ENCODE measurements at places on chromosomes 7 and 10.

GRCh38 chr10:5508786-5509185 lies 9.4 kb upstream of the CALML5 start:
- no peak for DNase-seq

- DNase-seq = no peak
Observed at GRCh38 chr7:95694334-95694733, 78.0 kb upstream of the DYNC1I1 start.

GRCh38 chr7:26440233-26441001 lies 148.8 kb downstream of the SNX10 start:
- no peak for DNase-seq

DNA sequence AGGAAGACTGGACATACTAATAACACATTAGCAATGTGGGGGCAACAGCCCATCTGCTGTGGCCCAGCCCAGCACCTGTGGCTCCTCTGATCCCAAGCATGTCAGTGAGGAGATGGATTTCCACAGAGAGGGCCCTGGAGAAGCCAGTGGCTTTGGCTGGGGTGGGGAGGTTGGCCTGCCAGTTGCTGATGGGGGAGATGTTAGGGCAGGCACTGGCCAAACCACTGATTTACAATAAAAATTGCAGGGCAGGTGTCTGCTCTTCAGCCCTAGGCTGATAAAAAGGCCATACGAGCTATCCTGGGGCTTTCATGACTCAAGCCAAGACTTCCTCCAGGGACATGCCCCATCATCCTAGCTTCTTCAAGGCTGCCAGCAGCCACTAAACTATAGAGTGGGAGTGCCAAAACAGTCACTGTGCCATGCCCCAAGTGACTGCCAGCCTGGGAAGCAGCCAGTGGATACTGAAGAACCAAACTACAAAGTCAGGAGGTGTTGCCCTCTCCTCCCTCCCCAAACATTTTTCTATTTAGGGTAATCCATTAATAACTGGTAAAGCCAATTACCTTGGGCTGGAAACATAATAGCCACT lies 37.8 kb downstream of the DPCD start:
- DNase-seq = no peak

- DNase-seq = no peak
Observed at GRCh38 chr7:22094413-22095342, 149.0 kb upstream of the CDCA7L start.

GRCh38 chr7:105521027-105521716 lies 899 bp downstream of the PUS7 start:
- peak; percentile 64 for DNase-seq

DNA sequence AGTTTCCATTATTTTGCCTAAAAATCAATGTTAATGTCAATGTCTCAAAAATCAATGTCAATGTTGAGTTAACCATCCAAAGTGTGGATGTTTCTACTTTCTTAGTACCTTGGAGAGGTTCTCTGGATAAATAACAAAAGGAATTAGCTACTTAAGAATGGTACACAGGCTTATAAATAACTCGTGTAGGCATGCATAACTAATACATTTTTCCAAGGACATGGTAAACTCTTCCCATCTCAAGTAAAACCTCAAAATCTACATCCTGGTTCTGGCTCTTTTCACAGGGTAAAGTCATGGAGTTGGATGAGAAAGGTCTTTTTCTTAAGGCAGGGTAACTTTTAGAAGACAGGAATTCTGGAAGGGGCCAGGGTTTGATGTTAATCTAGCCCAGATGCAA lies 59.9 kb downstream of the CAV1 start:
- DNase-seq = no peak

GRCh38 chr10:5549462-5550249 lies 24.9 kb downstream of the CALML3 start:
- DNase-seq = peak; percentile 0

DNA sequence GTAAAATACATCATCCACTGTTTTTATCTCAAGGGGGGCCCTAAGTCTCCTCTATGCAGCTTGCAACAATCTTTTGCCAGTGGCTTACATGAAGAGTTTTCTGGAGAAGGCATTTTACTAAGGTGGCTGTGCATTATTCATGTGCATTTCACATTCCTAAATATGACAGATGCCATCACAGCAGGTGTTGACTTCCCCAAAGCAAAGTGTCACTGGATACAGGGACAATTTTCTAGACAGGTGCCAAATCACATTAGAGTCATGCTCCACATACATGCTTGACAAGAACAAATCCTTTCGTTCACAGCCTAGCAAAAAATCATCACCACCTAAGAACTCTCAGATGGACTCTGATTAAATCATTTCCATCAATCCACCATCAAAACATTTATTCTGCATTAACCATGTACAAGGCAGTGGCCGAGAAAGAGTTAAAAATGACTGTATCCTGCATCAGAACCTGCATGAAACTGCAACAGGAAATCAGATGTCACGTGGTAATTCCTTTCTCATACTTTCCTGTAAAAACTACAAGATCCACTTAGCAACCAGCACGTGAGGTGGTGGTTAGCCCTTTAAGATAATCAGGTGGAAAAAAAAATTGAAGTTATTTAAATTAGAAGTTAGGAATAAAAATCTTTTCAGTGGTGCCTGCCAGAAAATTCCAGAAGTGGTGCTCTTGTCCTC lies 88.2 kb upstream of the AFAP1L2 start:
- no peak for DNase-seq

- DNase-seq = no peak
Observed at GRCh38 chr10:94316560-94316959, 46.2 kb downstream of the NOC3L start.

DNA sequence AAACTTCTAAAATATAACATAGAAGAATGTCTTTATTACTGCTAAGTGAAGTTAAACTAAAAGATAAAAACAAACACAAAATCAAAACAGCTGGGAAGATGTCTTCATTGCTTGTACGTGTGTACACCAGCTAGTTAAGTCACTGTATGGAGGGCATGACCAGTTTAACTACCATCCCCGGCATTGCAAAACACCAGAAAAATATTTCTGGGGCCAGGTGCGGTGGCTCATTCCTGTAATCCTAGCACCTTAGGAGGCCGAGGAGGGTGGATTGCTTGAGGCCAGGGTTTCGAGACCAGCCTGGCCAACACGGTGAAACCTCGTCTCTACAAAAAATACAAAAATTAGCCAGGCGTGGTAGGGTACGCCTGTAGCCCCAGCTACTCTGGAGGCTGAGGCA lies 19.2 kb upstream of the C7orf33 start:
- no peak for DNase-seq

GRCh38 chr10:33204031-33204430 lies 130.4 kb downstream of the NRP1 start:
- DNase-seq = no peak

DNA sequence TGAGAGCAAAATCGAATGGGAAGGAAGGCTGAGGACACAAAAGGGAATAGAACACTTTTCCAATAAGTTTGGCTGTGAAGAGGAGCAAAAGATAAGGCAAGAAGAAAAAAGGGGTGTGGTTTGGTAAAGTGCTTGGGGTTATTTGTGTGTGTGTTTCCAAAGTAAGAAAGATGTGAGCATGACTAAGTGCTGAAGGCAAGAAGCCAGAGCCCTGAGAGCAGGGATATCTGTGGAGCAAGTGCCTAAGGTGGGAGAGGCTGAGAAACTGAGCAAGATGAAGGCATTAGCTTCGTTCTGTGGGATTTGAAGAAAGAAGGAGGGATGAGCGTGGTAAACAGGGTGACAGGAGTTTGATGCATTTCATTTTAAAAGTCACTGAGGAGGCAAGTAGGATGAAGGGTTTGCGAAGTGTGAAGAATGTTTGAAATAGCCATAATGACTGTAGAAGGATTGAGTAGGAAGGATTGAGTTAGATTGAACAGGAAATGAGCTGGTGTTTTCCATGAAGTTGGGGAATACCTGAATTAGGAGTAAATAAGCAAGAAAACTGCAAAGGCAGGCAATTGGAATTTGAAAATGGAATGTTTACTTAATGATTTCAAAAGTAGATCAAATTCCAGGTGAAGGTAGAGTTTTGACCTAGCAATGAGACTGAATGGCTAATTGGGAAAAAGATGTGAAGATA lies 19.9 kb upstream of the SP4 start:
- no peak for DNase-seq

- no peak for DNase-seq
Observed at GRCh38 chr7:80106498-80107113, 28.0 kb upstream of the GNAI1 start.

DNA sequence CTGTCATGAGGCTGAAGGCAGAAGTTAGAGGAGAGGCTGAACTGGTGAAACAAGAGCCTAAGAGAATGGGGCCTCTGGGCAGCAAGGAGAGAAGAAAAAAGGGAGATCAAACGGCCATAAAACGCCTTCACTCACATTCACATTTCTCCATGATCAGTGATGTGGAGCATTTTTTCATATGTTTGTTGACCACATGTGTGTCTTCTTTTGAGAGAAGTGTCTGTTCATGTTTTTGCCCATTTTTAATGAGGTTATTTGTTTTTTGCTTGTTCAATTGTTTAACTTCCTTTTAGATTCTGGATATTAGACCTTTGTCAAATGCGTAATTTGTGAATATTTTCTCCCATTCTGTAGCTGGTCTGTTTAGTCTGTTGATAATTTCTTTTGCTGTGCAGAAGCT lies 155.0 kb downstream of the TMEM26 start:
- DNase-seq = no peak

DNA sequence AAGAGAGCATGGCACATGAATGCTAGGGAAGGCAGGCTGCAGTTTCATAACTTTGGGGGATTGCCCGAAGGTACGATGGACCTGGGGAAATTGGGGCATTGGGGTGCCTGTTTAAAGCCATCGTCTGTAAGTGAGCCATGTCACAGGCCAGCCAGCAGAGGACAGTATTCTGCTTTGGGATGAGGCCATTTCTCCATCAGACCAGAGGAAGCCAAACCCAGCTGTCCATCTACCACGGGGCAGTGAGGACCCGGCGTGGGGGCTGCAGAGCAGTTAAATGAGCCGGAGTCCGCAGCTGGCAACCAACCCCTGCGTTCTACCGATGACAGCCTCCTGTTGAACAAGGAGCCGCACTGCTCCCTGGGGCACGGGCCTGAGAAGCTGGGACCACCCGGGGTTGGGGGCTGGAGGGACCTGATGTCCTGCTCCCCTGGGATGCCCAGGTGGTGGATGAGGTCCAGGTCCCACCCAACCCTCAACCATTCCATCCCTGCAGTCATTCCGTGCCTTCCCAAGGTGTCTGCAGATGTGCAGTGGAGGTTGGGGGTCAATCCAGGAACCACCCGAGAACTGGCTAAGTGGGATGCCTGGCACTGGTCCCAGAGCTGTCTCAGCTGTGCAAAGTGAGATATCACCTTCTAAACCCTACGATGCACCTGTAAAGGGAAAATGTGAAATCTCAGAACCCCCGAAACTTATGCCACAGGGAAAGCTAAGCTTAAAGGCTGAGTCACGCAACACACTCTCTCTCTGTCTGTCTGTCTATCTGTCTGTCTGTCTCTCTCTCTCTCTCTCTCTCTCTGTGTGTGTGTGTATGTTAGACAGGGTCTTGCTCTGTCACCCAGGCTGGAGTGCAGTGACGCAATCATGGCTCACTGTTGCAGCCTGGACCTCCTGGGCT lies 12.1 kb upstream of the RHBDD2 start:
- peak; percentile 60 for DNase-seq

DNA sequence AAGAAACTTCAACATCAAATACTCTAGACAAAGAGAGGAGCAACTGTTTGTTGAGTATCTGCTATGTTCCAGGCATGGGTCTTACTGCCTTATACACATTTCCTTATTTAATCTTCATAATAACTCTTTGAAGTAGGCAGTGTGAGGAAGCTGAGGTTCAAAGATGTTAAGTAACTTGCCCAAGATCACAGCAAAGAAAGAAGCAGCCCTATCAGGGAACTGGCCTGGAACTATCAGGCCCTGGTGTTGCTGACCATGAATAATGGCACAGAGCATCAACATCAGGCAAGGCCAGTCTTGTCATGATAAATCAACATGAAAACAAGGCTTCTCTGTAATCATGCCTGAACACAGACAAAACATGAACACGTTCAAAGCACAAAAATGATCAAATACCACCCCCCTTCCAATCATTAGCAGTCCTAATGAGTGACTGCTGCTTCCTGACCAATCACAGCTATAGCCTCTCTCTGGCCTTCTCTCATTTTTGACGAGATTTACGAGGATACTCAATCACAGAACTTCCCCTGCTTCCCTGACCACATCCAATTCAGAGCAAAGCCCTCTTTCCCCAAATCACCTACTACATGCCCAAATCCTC lies 2.3 kb downstream of the GSDME start:
- no peak for DNase-seq

Measured in dorsolateral prefrontal cortex (tissue), 122 donors.